HT-29 (cell line): ENCODE measurements at places on chromosomes 6 and 20. TPM values are rescaled to one million over a fixed set of nuclear protein-coding genes. Genes with fewer than 3 reads are reported as not detected.

DNA sequence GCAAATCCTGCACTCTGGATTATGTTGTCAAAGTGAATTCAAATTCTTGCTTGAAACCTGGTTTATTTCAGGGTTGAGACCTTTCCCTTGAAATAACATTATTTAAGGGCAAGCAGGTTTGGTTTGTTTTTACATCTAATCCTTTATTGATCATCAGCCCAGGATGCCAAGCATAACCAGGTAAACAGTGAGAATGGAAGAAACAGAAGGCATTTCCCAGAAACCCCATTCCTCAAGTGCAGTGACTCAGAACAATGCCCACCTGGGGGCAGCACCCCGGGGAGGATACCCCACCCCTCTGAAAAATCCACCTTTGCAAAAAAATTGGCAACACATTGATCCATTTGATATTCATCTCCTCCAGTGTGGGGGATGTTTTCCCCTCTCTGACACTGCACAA, 32.5 kb downstream of the POFUT1 start:
- DNase-seq, result no peak

Gene TSHZ2
- total RNA-seq, result 0.05 and 0.81 TPM in 2 replicates

DNA sequence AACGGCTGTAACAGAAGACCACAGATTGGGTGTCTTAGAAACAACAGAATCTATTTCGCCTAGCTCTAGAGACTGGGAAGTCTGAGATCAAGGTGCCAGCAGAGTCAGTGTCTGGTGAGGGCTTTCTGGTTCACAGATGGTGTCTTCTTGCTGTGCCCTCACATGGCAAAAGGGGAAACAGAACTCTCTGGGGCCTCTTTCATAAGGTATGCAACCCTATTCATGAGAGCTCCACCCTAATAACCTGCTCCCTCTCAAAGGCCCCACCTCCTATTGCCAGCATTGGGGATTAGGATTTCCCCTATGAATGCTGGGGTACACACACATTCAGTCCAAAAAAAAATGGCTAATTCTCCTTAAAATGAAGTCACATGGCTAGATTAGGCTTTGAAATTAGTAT, 10.0 kb downstream of the TXNDC5 start:
- DNase-seq, result no peak

Gene LRRC73
- 1.4 and 2.0 TPM in 2 replicates for total RNA-seq

- no peak for DNase-seq
These were observed 39.8 kb upstream of the TAGAP start for GRCh38 chr6:159084493-159085091.

Gene SNX9
- 10.6 and 11.1 TPM in 2 replicates for total RNA-seq

DNA sequence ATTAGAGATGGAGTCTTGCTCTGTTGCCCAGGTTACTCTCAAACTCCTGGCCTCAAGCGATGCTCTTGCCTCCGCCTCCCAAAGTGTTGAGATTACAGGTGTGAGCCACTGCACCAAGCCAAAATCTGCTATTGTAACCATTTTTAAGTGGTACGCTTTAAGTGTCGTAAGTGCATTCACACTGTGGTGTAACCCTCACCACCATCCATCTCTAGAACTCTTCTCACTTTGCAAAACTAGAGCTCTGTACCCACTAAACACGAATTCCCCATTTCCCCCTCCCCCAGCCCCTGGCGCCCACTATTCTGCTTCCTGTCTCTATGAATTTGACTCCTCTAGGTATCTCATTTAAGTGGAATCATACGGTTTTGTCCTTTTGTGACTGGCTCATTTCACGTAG, 2.8 kb upstream of the FAM83C start:
- no peak for DNase-seq

Gene ADGRF1
- 7.6 and 9.1 TPM in 2 replicates for total RNA-seq

GRCh38 chr6:44007818-44008621, 119.2 kb downstream of the MRPL14 start:
- no peak for DNase-seq
